Stimulated activated CD8-positive, alpha-beta memory T cell treated with anti-CD3 and anti-CD28 coated beads, Interleukin-7, amount 100 ng/mL, for 24 hours (primary cell): ENCODE measurements at places on chromosomes 4 and X.

DNA sequence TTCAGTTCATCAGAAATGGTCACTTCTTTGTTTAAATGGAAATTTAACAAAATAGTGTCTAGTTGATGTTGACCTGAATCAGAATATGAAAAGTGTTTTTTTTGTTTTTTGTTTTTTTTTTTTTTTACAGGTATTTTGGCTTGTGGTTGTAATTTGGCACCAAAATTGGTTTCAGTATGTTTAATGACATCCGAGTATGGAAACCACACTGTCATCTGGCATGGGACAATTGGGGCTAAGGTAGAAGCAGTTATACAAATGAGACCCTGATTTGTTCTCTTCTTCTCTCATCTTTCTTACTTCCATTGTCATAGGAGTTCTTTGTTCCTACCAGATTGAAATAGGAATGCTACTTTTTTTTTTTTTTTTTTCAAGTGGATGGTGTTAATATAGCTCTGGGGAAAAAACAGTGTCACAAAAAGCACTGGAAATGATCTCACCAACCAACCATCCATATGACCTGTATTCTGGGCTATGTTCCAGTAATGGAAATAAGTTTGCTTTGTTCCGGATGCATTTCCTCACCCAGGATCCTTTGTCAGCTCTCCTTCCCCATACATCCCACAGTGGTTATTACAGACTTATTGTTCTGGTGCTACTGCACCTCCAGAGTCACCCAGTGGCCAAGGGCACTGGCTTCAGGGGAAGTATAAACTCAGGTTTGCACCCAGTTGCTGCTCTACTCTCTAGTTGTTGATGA, 95.8 kb downstream of the ATXN3L start:
- no peak for DNase-seq

- DNase-seq = no peak
Observed at GRCh38 chr4:51895158-51895557, 52.2 kb downstream of the DCUN1D4 start.

DNA sequence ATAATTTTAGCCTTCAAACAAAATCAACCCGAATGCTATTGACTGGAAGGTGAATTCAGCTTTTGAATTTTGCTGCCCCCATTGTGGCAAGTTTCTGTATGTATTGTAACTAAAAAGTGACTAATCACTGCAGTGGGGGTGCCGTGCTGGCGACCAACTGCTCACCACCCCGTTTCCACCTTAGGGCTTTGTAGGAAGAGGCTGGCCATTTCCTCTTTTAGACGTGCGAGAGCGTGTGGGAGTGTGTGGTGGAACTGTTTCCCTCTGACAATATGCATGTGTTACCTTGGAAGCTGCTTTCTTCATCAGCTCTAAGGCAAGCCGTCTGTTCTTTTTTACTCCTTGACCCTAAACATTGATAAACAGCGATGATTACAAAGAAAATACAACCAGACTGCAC, 78.8 kb downstream of the SEL1L3 start:
- DNase-seq = no peak

GRCh38 chr4:153564630-153565525, 98.7 kb downstream of the TMEM131L start:
- no peak for DNase-seq
